Spleen (tissue), 13 donors: ENCODE measurements at places on chromosomes 3 and 15. TPM values are rescaled to one million over a fixed set of nuclear protein-coding genes. Genes with fewer than 3 reads are reported as not detected.

PPCDC gene
- total RNA-seq: 22.5 TPM

GOLGA6D gene
- total RNA-seq: not detected

PLSCR5 gene
- not detected for total RNA-seq

PLA2G4E gene
- not detected for total RNA-seq

CRYGS gene
- total RNA-seq: 7.7 TPM

AHSG gene
- not detected for total RNA-seq

MST1R gene
- 2.9 TPM for total RNA-seq

ZNF35 gene
- total RNA-seq: 13.7 TPM

GRAMD2A gene
- 0.34 TPM for total RNA-seq

ATP13A4 gene
- 1.5 TPM for total RNA-seq

PROS1 gene
- total RNA-seq: 17.0 TPM

CHRFAM7A gene
- total RNA-seq: 1.6 TPM

DNASE1L3 gene
- 172 TPM for total RNA-seq

CLSTN2 gene
- total RNA-seq: 0.14 TPM

BCL2A1 gene
- 69.7 TPM for total RNA-seq

FANCD2OS gene
- not detected for total RNA-seq

GPR149 gene
- not detected for total RNA-seq

BCHE gene
- total RNA-seq: 9.2 TPM

TRH gene
- not detected for total RNA-seq

WDR93 gene
- total RNA-seq: not detected

CFAP20DC gene
- 0.77 TPM for total RNA-seq

LRRC31 gene
- total RNA-seq: 0.16 TPM

RPP25 gene
- 15.4 TPM for total RNA-seq

TRPM1 gene
- not detected for total RNA-seq
